Hematopoietic multipotent progenitor cell treated with erythropoietin and hydrocortisone succinate and interleukin-3 and kit ligand, for 4 days (in vitro differentiated cells): ENCODE measurements at places on chromosomes 3 and 15.

DNA sequence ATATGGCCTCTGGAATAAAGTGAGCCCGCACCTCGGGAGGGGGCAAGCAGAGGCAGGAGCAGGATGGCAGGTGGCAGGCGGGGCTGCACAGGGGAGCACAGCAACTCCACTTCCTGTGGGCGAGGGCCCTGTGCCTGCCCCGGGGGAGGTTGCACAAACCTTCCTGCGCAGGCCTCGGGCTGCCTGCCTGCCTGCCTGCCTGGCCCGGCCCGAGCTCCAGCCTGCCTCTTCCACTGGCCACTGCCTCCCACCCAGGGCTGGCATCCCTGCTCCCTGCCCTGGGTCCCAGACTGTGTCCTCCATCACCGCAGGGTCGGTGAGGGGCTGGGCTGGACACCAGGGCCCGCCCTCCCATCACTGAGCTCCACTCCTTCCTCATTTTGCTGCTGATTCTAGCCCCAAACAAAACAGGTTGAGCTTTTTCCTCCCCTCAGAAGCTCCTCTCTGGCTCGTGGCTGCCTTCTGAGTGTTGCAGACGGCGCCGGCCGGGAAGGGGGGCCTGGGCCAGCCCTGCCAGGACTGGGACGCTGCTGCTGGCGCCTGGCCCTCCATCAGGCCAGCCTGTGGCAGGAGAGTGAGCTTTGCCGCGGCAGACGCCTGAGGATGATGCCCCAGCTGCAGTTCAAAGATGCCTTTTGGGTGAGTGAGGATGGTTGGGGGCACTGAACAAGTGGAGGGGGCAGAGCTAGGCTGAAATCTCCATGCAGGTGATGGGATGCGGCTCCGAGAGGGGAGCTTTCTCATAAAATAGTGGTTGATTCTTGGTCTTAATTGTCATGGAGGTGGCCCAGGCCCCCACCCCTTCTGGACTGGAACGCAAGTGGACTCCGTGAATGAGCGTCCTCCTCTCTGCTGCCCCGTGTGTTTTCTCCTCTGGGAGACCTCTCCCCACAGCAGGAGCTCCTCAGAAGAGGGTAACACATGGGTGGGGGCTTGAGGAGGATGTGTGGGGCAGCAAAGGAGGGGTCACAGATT lies at the start of gene PSTPIP1:
Gene PSTPIP1, plus strand, starts transcription at position 156 of the 975 bp plus-strand sequence. Its CDS starts 448 bp downstream, at position 604.
- DNase-seq, result peak; percentile 70

- DNase-seq, result peak; percentile 98
Observed at GRCh38 chr3:13414040-13414729, 5.9 kb downstream of the NUP210 start.

DNA sequence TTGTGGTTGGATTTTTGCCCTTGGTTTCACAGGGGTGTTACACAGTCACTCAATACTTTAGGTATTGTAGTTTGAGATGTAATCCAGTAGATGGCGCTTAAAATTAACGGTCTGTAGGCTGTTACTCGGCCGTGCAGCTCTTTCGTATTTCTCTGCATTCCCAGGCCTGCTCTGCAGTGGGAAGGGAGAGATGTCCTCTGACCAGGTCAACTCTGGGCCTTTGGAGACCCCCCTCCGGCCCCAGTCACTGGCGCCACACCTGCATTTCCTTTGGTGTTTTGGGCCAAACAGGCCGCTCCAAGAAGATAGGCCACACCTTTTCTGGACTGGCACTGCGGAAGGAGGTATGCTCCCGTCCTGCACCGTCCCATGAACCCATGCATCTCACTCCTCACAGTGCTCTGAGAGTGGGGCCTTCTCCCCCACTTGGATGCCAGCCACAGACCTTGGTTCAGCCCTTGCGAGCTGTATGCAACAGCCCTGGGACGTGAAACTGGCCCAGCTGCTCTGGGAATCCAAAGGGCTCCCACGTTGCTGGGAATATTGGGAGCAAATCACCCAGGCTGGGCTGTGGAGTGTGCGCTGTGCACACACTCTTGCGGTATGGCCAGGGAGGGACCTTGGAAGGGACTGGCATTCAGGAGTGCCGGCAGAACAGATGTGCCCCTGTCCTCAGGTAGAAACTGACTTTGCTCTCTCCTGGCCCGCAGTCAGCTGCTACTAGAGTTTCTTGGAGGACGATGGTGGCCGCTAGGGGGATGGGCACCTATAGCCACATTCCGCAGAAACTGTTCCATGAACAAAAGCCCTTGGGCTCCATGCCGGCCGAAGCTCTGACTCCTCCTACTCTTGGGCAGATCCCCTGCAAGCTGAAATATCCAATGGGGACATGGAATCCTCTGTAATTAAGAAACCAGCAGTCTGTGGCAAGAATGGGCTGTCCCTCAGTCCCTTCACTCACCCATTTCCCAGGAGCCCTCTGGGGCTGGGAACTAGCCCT lies 410.5 kb upstream of the CADM2 start:
- DNase-seq, result peak; percentile 62

DNA sequence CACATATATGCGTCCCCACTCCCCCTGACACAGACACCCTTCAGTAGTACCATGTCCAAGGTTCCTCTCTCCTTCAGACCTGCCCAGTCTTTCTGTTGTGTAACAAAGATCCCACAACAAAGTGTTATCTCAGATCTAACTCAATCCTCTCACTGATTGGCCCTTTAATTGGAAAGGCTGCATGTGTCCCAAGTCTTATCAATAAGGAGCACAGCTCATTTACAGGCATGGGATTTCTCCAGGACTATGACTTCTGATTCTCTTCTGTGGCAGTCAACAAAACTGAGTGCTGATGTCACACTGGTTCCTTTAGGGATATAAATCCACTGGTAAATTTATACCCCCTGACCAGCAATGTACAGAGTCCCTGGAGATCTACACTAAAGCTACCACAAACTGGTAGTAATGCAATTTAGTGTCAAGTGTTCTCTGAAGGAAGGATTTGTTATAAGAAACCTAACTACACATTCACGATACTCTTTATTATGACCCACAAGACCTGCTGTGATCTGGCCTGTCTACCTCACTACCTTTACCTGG lies 28.1 kb downstream of the CLK3 start:
- no peak for DNase-seq

- DNase-seq, result no peak
Observed at GRCh38 chr3:84820906-84821305, 137.9 kb upstream of the CADM2 start.

DNA sequence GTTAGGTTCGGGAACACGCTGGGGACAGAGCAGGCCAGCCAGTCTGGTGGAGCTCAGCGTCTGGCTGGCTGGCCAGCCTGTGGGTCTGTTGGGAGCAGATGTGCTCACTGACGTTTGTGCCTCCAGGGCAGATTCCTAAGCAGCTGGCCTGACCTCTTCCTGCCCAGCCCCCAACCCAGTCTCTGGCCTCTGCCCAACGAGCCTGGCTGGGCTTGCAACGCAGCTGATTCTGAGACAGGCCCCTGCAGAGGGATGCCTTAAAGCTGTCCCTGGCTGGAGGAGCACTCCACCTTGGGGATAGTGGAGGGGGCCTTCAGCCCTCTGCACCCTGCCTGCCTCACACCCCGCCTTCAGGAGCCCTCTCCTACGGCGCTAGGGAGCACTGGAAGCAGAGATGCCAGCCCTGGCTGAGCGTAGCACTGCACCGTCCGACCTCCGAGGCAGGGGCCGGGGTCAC lies 46.0 kb downstream of the KLF13 start:
- DNase-seq, result no peak

GRCh38 chr15:69066007-69066995 lies 51.8 kb downstream of the NOX5 start:
- no peak for DNase-seq

DNA sequence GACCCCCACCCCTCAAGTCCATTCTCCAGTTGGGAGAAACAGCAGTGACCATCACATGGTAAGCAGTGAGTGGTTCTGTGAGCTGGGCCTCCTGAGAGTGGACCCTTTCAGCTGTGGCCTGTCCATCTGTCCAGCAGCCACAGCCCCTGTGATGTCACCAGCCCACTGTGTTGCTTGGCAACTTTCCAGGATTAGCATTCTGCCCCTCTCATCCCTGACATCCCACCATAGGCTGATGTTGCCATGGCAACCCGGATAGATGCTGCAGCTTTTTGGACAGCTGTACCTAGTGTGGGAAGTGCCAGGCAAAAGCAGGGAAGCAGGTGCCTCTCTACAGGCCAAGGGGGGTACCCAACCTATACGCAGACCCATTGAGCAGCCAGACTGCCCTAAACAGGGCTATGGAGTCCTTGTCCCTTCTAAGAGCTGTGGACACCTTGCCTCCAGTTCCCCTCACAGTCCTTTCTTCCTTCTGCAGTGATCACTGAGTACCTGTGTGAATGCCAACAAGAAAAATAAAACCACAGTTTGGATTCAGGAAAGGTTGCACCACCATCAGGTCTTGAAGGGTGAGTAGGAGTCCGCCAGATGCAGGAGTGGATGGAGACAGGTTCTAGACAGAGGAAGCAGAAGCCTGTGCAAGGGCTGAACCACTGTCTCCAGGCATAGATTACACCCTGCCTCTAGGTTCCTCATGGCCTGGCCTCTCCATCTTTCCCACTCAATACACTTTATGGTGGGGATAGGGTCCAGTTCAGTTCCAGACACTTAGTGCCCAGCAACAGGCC lies at the start of gene DNAH1:
Gene DNAH1, plus strand, starts transcription at position 343 of the 788 bp plus-strand sequence. CDS start 6,124 bp downstream, outside the sequence.
- DNase-seq, result no peak

- DNase-seq, result peak; percentile 36
Observed at GRCh38 chr15:54789376-54789775, 407.4 kb downstream of the RSL24D1 start.

- DNase-seq, result no peak
Observed at GRCh38 chr3:128621234-128621633, 29.4 kb downstream of the RPN1 start.

GRCh38 chr15:42108806-42109205 lies 14.4 kb upstream of the PLA2G4D start:
- peak; percentile 46 for DNase-seq

DNA sequence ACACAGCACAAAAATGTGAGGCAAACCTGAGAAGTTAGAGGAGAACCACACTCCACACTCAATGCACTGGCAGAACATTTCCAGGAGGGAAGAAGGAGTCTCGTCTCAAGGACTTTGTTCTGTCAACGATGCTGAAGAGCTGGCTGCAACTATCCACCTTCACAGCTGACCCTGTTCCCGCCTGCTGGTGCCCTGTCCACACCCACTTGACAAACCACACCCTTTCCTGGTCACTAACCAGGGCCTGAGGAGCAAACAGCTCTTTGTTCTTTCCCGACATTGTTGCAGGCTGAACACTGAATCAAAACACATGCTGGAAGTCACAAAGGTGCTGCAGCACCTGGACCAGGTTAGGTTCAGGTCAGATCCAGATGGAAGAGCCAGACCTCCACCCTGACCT lies 92.6 kb upstream of the ARRDC4 start:
- DNase-seq, result no peak

- no peak for DNase-seq
Observed at GRCh38 chr3:85591451-85591850, 632.7 kb downstream of the CADM2 start.

- DNase-seq, result no peak
Observed at GRCh38 chr3:156120528-156121251, at the start of gene KCNAB1. TSS of gene KCNAB1 (plus strand) at chr3:156120578.
